Spleen (tissue), 13 donors: ENCODE measurements at places on chromosomes 1 and 21.

DNA sequence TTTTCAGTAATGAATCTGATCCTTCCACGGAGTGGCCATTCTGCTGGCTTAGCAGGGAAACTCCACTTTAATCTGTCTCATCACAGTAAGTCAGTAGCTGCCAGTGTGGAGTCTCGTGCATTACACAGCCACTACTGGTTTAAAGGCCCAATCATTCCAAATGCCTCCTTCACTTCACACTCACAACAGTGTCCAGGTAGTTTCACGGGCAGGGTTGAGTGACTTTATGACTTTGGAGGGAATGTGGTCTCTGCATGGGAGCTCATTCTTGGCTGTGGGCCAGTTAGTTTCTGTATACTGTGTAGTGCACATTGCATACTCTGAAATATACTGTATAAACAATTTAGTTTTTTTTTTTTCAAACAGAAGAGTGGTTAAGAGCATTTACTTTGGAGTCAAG is 34.6 kb upstream of the C1orf87 start:
- no peak for DNase-seq

- peak; percentile 64 for DNase-seq
Measured at GRCh38 chr1:6012529-6013318, 20.5 kb upstream of the NPHP4 start.

- DNase-seq: no peak
Measured at GRCh38 chr1:67332653-67333529, 25.2 kb downstream of the IL12RB2 start.

DNA sequence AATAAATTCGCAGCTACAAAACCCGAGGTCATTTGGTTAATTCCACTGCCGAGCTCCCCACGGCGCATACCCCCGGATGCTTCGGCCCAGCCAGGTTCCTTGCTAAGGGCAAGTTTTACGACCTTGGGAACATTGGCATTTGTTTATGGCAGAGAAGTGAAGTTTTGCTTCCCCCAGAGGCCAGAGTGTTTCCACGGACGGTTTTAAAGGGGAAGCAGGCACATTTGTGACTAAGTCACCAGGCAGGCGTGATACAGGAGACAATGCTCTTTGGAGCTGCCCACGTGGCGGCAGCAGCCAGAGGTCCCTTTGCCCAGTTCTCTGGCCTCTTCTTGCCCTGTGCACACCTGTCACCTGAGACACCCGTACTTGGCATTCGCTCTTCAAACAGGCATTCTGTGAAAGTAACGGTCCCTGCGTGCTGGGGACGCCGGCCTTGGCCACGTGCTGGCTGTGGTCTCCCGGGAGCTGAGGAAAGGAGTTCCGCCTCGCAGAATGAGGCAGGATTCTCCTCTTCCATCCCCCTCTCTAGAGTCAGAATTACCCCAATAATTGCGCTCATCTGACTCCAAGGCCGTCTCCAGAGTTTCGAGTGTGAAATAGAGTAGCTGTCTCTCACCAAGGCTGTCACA is 138.3 kb downstream of the PRDM16 start:
- no peak for DNase-seq

- no peak for DNase-seq
Measured at GRCh38 chr21:38506661-38507281, 8.5 kb upstream of the ERG start.

- no peak for DNase-seq
Measured at GRCh38 chr1:12125422-12126355, 41.1 kb upstream of the TNFRSF1B start.

- peak; percentile 7 for DNase-seq
Measured at GRCh38 chr21:44571296-44571695, 2.2 kb upstream of the KRTAP10-4 start.

GRCh38 chr1:91651661-91652071 is 151.0 kb downstream of the CDC7 start:
- DNase-seq: no peak
